Purkinje cell (primary cell): ENCODE measurements at places on chromosomes 13 and 19. TPM values are rescaled to one million over a fixed set of nuclear protein-coding genes. Genes with fewer than 3 reads are reported as not detected.

STARD13 gene
- 3.7 and 7.8 TPM in 2 replicates for polyA plus RNA-seq

TFPT gene
- 5.5 and 10.9 TPM in 2 replicates for polyA plus RNA-seq

CAPN12 gene
- polyA plus RNA-seq: 1.8 and 4.4 TPM in 2 replicates

PCDH20 gene
- 8.3 TPM in 1 of 2 replicates, not detected in the other for polyA plus RNA-seq

PRKACA gene
- polyA plus RNA-seq: 3.5 and 5.8 TPM in 2 replicates

PSG7 gene
- polyA plus RNA-seq: not detected in 2 replicates

FBN3 gene
- not detected in 2 replicates for polyA plus RNA-seq

ZNF69 gene
- 0.22 and 0.70 TPM in 2 replicates for polyA plus RNA-seq

GIPC3 gene
- polyA plus RNA-seq: not detected in 2 replicates

NLRP12 gene
- polyA plus RNA-seq: not detected in 2 replicates

ERICH4 gene
- polyA plus RNA-seq: not detected in 2 replicates

ZNF154 gene
- 1.8 and 3.3 TPM in 2 replicates for polyA plus RNA-seq

RXFP2 gene
- polyA plus RNA-seq: not detected in 2 replicates

ARHGEF7 gene
- polyA plus RNA-seq: 17.4 and 22.2 TPM in 2 replicates

SYCN gene
- polyA plus RNA-seq: not detected in 2 replicates

FAM187B gene
- not detected in 2 replicates for polyA plus RNA-seq

DZIP1 gene
- polyA plus RNA-seq: 4.0 and 4.9 TPM in 2 replicates

SPACA7 gene
- not detected in 2 replicates for polyA plus RNA-seq
